NCI-H1048 (cell line): ENCODE measurements at places on chromosomes 13 and 19.

DNA sequence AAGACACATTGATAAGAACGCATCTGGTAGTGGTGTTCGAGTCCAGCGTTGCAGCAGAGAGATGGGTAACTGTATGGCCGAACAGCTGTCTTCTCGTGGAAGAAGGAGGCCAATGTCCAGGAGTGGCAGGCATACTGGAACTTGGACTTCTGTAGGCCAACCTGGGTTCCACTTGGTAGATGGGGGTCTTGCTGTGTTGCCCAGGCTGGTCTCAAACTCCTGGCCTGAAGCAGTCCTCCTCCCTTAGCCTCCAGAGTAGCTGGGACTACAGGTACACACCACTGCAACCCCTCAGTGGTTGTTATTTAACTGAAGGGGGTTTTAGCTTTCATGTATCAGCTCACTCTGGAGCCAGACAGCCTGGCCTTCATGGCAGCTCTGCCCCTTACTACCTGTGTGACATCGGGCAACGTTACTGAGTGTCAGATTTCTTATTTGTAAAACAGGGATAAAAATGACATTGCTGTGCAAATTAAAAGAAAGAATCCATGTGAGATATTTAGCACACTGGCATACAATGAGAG lies 2.4 kb upstream of the UQCRFS1 start:
- DNase-seq: no peak

GRCh38 chr13:106159295-106160195 lies 375.9 kb downstream of the EFNB2 start:
- no peak for DNase-seq

DNA sequence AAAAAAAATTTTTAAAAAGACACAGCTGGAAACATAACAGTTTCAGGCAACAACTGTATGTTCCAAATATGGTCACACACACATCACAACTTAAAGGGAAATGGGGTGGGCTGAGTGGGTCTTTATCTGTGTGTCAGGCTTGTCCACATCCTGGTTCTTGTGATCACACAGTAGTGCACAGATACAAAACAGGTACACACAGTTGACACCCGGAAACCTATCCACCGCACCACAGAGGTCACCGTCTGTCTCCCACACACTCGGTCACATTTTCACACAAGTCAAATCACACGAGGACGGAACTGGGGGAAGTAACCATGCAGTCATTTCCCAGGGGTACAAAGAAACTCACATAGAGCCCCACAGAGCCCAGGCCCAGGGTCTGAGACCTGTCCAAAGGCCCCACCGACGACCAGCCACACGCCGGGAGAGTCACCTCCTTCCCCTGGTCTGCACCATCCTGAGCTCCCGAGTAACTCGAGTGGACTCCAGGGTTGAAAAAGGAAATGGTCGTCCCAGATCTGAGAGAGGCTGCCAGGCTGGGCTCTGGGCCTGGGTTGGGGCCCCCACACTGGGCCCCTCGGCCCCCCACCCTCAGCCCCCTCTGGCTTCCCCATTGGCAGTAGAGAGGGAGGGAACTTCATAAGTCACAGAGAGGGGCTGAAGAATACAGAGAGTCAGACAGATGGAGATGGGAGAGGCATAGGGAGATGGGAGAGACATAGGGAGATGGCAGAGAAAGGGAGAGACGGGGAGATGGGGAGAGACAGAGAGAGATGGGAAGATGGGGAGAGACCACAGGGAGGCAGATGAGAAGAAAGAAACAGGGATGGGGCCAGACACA lies 1.3 kb upstream of the PPAN start:
- DNase-seq: no peak

DNA sequence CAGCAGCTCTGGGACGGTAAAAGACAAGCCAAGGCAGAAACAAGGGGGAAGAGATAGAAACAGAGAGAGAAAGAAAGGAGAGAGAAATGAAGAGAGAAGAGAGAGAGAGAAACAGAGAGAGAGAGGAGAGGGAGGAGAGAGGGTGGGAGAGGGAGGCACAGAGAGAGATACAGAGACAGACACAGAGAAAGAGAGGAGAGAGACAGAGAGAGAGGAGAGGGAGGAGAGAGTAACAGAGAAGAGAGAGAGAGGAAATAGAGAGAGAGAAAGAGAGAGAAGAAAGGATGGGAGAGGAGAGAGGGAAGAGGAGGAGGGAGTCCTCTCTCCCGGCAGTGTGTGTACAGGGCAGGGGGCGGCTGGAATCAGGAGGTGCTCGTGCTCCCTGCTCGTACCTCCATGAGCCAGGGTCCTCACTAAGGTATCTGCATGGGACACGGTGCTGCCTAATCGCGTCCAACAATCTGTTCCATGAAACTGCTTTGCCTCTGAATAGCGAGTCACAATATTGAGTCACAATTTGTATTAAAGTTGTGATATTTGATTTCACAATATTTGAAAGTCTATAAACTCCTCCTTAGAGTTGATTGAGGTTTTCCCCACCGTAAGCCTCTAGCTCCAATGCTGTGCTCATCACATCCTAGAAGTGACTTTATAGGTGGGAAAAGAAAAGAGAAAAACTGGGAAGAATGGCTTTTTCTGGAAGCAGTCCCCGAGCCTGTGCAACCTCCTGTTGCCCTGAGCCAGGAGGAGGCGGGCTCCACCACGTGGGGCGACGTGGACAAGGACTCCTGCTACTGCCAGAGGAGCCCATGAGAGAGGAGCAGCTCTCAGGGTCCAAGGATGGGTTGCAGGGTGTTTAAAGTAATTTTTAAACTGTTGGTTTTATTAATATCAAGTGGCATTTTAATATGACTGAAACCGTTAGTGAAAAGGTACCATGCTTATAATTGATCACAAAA lies 81.7 kb upstream of the ARHGEF7 start:
- no peak for DNase-seq

- DNase-seq: no peak
Measured at GRCh38 chr13:20514866-20515265, 10.8 kb downstream of the CRYL1 start.

- DNase-seq: no peak
Measured at GRCh38 chr13:27665333-27665732, 43.6 kb downstream of the POLR1D start.

DNA sequence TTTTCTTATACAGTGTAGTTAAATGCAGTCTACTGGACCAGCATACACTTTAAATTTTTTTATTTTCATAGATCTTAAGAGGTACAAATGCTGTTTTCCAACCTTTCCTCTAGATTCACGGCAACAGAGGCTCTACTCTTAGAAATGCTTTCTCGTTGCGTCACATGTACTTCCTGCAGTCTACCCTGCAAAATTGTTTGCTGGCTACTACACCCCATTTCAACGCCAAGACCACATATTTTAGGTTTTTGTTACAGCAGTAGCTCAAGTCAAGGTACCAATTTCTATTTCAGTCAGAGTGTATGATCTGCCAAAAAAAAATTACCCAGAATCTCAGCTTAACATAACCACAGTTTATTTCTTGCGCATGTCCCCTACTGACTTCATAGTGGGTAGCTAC lies 94.1 kb downstream of the TNFSF13B start:
- no peak for DNase-seq
